ENCODE measurements at places on chromosomes 2 and 18.
A peak's percentile ranks its signal among the peaks of the same experiment; 100 is the strongest.

DNA sequence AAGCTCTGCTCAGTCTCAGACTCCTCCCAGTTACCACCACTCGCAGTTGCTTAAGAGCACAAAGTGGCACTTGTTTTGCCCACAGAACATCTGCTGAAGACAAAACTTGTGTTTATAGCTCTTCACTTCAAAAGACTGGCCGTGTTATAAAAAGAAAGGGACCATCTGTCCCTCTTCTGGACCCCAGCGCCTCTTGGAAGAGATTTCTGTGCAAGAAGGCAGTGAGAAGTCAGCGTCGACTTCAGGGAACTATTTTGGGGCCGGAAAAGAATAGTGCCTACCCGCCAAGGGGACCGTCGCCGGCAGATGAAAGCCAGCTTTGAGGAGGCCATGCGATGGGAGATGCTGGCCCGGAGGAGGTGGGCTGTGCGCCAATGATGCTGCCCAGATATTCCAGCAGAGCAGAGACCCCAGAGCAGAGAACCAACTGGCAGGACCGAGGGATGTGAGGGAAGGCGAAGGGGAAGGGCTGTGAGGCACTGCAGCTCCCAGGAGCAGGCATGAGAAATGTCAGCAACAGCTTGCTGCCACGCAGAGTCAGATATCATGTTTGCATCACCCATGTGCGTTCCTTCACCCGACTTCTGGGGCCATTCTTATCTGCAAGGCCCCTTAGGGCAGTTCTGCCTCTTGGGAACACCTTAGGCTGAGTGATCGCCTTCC is 270.9 kb downstream of the ATAD2B start:
- no peak for DNase-seq

GRCh38 chr2:176781570-176782217 is 430.9 kb upstream of the HNRNPA3 start:
- DNase-seq = no peak

DNA sequence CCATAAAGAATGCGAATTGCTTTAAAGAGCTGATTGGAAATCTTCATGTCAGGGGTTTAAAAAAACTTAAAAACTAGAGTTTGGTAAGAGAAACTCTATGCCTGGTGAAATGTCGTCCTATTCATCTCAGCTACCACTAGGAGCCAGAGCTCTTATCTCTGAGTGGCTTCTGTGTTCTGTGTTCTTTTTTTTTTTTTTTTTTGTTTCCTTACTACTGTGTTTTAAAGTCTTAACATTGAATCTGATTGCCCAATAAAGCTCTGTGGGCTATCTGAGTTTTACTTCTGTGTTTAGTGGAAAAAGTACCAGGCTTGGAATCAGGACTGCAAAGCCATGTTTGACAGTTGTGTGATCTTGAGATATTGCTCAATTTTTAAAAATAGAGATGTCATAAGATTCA is 494.8 kb downstream of the RIT2 start:
- no peak for DNase-seq

- DNase-seq = no peak
These were observed 90.3 kb upstream of the BCL2L11 start for GRCh38 chr2:111030260-111030891.

GRCh38 chr2:61878761-61879160 is 9.7 kb downstream of the CCT4 start:
- DNase-seq = no peak

DNA sequence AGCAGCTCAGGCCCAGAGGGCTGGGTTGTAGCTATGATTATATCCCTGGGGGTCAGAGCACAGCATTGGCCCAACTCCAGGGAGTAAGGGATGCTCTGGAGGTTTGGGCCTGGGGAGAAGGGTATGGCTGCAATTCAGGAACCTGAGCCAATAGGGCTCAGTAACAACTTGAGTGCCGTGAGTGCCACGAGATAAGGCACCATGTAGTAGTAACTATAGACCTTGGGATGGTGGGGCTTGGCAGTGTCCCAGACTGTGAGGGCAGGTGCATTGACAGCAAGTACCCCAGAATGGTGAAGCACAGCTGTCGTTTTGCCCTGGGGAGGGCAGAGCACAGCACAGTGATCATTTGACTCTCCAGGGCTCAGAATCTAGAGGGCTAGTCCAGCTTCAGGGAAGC is 45.1 kb upstream of the ZNF396 start:
- peak; percentile 28 for DNase-seq

GRCh38 chr2:27839022-27839618 is 51.1 kb downstream of the RBKS start:
- no peak for DNase-seq

DNA sequence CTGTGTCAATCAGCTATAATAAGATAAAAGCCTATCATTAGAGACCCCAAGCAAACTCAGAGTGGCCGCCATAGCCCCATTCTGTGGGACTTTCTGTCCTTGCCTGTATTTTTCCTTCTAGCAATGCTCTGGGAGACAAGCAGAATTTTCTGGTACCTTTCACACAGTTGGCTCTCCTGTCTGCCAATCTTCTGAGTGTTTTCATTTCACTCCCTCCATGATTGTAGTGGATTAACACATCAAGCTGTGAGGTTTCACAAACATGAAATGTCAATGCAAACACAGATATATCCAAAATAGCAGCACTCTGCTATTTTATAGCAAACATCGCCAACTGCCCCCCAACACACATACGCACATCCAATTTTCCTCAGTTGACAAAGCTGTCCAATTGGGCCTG is 64.9 kb downstream of the C1D start:
- DNase-seq = no peak
